ENCODE measurements at places on chromosomes 7 and 10.

- no peak for DNase-seq
Measured at GRCh38 chr7:90749262-90749661, 153.1 kb downstream of the CDK14 start.

- no peak for DNase-seq
Measured at GRCh38 chr7:120304674-120305073, 31.7 kb downstream of the KCND2 start.

DNA sequence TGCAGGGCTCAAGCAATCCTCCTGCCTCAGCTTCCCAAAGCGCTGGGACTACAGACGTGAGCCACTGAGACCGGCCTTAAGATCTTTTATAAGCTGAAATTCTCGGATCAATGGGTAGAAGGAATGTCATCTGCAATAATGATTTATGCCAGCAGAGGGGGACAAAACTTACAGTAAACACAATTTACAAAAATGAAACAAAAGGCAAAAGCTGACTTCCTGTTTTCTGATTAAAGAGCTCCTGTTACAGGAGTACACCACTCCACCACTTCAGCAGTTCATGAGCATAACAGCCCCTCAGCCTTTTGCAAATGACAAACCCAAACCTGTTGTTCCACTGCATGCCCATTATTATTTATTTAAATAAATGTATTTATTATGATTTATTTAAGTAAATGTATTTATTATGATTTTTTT lies 88.5 kb upstream of the ATP6V0A4 start:
- DNase-seq, result no peak

GRCh38 chr7:148095066-148095465 lies 495.5 kb upstream of the C7orf33 start:
- DNase-seq, result no peak

- no peak for DNase-seq
Measured at GRCh38 chr7:24945899-24946298, 34.1 kb downstream of the OSBPL3 start.

DNA sequence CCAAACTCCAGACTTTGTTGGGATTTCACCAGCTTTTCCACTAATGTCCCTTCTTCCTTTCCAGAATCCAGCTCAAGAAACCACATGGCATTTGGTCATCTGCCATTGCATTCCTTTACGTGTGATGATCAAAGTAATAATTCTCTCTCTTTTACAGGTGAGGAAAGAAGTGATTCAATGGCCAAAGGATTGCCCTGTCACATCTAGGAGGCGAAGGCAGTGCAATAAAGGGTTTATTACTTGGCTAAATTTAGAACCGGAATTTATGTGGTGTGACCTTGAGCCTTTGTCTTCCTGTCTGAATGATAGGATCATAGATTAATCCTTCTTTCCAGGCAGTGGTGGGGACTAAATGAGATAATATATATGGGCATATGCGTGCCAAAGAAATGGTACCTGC lies 58.3 kb upstream of the COBL start:
- no peak for DNase-seq

GRCh38 chr10:116490028-116490662 lies 55.6 kb upstream of the PNLIP start:
- no peak for DNase-seq

- DNase-seq, result no peak
Measured at GRCh38 chr7:4162884-4163564, 519.1 kb upstream of the FOXK1 start.

- no peak for DNase-seq
Measured at GRCh38 chr10:42979181-42979580, 97.7 kb upstream of the RET start.

- DNase-seq, result no peak
Measured at GRCh38 chr7:36604806-36605205, 119.5 kb downstream of the AOAH start.

DNA sequence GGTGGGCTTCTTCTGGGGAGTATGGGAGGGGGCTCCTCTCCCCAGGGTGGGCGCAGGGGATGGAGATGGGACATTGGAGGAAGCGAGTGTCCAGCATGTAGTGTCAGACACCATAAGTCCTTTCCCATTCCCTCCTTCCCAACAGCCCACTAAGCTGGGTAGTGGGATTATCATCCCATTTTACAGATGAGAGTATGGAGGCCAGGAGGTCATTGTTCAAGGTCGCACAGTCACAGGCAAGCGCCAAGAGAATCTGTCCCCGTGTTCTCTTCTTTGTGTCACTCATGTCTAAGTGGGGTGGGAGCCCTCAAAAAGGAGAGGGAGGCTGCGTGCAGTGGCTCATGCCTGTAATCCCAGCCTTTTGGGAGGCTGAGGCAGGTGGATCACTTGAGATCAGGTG lies 64.8 kb downstream of the CLIP2 start:
- DNase-seq, result no peak

GRCh38 chr7:1020849-1021251 lies 23.5 kb upstream of the GPR146 start:
- no peak for DNase-seq

- no peak for DNase-seq
Measured at GRCh38 chr7:95867309-95867708, 95.0 kb downstream of the DYNC1I1 start.

DNA sequence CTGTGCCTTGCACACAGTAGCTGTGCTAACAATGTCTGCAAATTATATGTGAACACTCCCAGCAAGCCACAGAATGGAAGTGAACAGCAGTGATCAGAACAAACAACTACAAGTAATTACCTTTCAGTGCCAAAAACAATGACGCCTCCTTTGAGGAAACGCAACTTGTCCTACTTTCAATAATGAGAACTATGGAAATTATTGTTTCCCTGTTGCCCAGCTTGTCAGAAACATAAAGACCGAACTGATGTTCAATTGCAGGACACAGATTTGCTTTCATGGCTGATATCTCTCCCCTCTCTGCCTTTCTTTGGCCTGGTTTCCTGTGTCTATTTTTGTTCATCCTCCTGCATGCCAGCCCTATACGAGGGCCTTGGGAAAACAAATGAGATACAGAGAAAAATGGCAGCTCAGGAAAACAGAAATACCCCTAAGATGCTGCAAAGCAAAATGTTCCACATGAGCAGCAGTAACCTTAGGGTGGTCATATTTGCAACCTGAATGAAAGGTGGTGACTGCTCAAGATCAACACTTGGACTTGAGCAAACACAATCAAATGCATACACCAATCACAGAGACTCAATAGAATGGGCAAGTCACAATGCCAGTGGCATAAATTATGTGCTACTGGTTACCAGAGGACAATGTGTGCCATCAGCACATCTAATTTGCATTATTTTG lies 26.8 kb downstream of the COBL start:
- no peak for DNase-seq

DNA sequence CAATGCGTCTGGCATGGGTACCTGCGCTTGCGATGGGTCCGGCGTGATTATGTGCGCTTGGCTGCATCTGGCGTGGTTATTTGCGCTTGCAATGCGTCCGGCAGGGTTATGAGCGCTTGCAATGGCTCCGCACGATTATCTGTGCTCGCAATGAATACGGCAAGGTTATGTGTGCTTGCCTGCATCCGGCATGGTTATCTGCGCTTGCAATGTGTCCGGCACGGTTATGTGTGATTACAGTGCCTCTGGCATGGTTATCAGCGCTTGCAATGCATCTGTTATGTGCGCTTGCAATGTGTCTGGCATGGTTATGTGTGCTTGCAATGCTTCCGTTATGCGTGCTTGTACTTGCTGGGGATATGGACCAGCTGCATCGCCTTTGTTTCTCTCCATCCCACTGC lies 37.7 kb downstream of the RBAK start:
- DNase-seq, result no peak

- no peak for DNase-seq
Measured at GRCh38 chr7:25664593-25664992, 436.3 kb upstream of the NPVF start.

GRCh38 chr7:31309407-31309806 lies 31.1 kb downstream of the NEUROD6 start:
- no peak for DNase-seq

GRCh38 chr7:98810153-98810802 lies 59.5 kb downstream of the TMEM130 start:
- peak; percentile 79 for DNase-seq

DNA sequence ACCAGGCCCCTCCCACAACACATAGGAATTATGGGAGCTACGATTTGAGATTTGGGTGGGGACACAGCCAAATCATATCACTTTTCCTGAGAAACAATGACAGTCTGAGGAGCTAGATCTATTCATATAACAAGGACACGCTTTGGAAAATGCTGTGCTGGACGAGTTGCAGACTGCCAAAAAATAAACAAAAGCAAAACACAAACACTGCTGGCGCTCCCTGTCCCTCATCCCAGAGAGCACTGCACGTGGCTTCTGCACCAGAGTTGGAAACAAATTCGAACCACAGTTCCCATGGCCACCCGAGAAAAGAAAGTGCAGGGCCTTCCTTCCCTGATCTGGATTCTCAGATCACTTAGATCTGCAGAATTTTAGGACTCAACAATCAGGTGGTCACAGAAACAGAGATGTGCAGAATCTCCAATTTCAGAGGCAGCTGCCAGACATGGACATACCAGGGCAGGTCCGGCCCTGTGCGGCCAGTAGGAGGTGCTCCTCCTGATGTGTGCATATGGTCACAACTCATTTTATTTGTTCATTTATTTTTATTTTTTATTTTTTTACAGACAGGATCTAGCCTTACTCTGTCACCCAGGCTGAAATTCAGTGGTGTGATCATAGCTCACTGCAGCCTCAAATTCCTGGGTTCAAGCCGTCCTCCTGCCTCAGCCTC lies 35.2 kb upstream of the ECHDC3 start:
- DNase-seq, result no peak

- no peak for DNase-seq
Measured at GRCh38 chr10:95400787-95401186, 110.0 kb upstream of the PDLIM1 start.
